ENCODE measurements at places on chromosomes 2 and 18. TPM values are rescaled to one million over a fixed set of nuclear protein-coding genes. Genes with fewer than 3 reads are reported as not detected.

DNA sequence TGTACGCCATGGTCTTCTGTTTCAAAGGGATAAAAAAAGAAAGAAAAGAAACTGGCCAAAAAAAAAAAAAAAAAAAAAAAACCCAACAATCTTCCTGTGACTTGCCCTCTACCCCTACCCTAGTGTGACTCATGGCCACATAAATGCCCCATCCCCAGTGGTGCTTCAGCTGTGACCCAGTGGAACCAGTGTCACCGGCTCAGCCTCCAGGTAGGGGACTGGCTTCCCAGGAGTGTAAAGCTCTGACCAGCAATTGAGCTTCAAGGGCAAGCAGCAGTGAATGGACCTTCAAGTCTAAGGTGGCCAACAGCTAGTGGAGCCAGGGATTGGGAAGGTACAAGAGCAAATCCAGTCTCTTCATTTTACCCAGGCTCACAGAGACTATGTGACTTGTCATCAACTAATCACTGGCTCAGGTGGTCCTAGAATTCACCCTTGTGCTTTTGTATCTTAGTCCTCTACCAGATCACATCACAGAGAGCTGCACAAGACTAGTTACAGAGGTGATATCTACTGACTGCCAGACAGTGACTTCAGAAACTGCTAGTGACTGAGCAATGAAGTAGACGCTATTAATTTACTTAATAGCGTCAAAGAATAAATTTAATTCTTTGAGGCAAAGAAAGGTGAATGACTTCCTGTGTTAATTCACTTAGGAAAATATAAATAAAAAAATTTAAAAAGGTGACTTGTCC lies 1.3 kb upstream of the TGFBRAP1 start:
- DNase-seq = peak; percentile 37

DNA sequence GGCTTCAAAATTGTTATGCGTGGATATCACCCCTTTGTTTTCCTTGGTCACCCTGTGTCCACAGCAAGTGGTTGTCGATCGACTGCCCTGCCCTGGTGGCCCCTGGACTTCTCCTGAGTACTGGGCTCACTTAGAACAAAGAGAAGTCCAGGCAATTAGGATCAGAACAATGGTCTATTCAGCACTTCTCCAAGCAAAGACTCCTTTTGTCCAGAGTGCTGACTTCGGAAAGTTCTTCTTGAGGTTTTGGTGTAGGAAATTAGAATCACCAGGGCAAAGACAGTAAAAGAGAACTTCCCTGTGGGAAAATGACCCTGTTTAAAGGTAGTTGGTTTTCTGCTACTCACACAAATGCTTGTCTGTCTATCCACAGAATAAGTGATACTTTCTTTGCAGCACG lies 173.9 kb downstream of the FHOD3 start:
- DNase-seq = no peak

ADAM23 gene
- total RNA-seq = not detected

CAPN14 gene
- total RNA-seq = 1.0 TPM

DNA sequence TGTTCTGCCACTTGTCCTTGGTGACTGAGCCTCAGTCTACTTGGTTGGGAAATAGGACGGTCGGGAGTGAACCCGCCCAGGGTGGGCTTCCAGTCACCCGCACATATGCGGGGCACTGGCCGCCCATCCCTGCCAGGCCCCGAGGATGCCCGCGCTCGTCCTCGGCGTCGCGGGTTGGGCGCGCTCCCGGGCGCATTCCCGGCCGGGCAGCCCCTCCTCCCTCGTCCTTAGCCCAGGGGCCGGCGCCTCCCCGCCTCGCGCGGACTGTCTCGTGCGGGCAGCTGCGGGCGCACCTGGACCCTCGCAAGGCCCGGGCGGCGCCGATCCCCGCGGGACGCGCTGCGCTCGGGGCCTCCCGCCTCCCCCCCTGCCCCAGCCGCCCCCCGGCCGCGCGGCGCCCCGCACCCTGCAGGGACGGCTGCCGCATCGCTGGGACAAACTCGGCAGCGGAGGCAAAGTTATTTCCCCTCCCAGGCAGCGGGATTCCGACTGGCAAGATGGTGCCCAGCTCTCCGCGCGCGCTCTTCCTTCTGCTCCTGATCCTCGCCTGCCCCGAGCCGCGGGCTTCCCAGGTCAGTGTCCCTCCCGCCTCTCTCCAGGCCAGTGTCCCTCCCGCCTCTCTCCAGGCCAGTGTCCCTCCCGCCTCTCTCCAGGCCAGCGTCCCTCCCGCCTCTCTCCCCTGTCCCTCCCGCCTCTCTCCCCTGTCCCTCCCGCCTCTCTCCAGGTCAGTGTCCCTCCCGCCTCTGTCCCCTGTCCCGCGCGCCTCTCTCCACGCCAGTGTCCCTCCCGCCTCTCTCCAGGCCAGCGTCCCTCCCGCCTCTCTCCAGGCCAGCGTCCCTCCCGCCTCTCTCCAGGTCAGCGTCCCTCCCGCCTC lies at the start of gene FBLN7:
Gene FBLN7, plus strand, starts transcription at position 227 of the 874 bp plus-strand sequence. Its CDS starts 271 bp downstream, at position 498.
- peak; percentile 39 for DNase-seq

All from M059J (cell line).